ENCODE measurements at places on chromosomes 13 and 19.
A peak's percentile ranks its signal among the peaks of the same experiment; 100 is the strongest.

DNA sequence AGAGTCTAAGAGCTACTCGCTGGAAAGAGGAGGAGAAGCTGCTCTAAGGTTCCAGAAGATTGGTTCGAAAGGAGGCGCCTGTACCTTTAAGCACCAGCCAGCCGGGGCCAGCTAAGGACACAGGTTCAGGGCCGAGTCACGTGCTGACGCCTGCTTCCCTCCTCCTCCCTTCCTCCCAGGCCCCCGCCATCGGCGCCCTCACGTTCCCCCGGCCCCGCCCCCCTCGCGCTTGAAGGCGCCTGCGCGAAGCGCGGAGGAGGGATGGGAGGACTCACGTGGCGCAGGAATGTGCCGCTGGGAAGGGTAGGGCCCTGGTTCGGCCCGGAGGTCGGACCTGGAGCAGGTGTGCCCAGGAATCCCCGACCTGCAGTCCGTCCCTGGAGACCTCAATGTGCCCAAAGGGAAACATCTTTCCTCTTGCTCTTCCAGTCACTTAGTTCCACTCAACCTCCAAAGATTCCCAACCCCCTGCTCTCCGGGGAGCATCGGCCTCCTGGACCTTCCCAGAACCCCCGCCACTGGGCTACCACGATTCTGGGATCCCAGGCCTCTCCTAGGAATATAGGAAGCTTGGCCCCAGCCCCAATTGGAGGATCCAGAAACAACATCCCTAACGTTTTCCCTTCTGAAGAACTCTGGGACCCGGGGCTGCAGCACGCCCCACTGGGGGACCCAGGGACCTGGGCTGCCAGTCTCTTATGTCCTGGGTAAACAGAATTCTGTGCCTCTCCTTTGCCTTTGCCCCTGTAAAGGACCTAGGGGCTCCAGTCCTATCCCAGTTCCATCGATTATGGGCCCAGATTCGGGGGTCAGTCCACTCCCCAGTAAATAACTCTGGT, 2.5 kb downstream of the DBP start:
- DNase-seq: peak; percentile 92

- DNase-seq: no peak
Observed at GRCh38 chr19:6069268-6069791, 41.0 kb downstream of the RFX2 start.

DNA sequence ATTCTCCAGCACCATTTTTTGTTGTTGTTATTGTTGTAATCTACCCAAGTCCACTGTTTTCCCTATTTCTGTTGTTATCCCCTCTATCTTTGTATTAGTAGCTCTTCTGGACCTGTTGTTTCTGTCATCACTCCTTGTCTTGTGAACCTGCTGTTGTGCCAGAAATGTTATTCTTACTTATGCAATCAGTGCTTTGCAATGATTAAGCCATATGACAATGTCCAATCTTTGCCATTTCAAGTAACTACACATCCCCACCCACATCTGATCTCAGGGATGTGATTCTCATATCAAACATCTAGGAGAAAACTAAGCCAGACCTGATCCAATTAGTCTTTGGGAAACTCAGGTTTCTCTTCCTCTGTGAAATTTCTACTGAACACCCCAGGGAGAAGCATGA, 472.6 kb upstream of the KLHL1 start:
- no peak for DNase-seq

- no peak for DNase-seq
Observed at GRCh38 chr19:51632126-51632525, 1.9 kb upstream of the SIGLEC5 start.

DNA sequence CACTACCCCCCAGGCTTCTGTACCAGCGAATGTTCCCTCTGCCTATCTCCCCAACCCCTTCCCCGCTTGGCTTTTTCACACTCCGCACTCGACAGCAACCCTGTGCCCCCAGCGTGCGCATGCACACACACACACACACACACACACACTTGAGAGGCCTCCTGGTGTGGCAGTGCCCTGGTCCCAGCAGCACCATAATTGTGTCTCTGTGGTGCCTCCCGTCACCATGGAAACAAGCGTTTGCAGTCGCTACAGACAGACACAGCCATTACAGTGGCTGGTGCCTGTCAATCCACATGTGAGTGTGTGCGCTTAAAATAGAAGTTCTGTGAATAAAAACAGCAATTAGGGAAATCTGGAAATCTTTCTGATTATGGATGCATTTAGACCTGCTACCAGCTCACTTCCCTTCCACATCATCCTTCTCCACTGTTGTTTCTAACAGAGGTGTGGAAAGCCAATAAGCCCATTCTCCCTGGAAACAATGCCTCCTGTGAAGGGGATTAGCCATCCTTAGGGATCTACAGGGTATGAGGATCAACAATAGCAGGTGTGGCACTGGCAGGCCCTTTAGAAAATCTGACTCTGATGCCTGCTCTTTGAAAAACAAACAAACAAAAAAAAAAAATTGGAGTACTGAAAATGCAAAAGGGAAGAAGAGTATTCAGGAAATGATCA, 146.3 kb downstream of the DCLK1 start:
- DNase-seq: no peak

DNA sequence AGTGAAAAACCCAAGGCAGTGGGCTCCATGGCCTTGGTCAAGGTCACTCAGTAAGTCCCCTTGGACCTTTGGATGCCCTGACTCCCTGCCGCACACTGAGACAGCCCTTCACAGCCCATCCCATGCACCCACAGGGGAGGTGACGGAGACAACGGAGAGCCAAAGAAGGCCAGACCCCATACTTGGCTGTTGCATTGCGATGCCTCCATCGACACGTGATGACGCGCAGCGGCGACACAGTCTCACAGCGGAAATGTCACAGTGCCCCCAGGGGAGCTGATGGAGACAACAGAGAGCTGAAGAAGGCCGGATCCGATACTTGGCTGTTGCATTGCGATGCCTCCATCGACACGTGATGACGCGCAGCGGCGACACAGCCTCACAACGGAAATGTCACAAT, 282.4 kb downstream of the TEX29 start:
- DNase-seq: no peak

- no peak for DNase-seq
Observed at GRCh38 chr13:89490661-89491060, 1819.5 kb downstream of the SLITRK5 start.

DNA sequence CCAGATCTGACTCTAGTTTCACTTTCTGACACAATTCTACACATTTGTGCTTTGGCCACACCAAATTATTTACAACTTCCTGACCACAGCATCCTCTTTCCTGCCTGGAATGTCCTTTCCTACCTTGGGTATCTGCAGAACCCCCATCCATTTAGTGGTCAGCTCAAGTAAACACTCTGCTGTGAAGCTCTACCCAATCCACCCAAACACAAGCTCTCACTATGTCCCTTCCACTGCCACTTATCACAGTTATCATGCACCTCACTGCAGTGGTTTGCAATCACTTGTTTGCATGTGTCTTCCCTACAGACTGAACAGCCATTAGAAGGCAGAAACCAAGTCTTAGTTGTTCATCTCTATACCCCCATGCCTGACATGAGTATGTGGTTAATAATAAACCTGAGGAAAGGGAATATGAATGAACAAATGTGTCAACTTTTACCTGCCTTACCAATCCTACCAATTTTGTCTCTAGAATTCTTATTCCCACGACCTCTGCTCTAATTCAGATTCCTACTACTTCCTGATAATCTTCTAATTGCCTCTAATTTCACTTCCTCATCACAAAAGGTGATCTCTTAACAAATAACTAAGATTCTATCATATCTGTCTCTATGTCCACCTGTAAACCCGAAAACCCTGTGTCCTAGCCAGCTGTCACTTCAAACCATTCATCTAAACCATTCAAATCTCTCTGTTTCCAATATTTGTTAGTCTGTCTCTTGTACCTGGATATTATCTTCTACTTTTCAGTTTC, 25.1 kb downstream of the LNX2 start:
- DNase-seq: no peak

DNA sequence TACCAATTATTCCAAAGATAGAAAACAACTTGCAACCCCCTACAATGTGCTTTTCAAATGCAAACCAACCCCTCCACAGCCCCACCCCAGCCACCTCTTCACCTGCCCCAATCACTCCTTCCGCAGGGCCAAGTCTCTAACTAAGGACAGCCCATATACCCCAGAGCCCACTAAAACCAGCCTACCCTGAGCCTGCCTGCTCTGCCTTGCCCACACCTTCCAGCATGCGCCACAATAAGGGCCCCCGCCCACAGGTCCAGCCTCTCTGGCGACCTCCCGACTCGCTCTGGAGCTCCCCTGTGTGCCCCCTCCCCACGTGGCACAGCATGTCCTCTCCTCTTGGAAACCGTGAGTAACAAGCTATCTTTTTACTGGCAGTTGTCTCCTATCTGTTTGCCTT, 42.8 kb upstream of the MEDAG start:
- no peak for DNase-seq

- DNase-seq: no peak
Observed at GRCh38 chr19:6211632-6212402, 68.0 kb downstream of the MLLT1 start.

DNA sequence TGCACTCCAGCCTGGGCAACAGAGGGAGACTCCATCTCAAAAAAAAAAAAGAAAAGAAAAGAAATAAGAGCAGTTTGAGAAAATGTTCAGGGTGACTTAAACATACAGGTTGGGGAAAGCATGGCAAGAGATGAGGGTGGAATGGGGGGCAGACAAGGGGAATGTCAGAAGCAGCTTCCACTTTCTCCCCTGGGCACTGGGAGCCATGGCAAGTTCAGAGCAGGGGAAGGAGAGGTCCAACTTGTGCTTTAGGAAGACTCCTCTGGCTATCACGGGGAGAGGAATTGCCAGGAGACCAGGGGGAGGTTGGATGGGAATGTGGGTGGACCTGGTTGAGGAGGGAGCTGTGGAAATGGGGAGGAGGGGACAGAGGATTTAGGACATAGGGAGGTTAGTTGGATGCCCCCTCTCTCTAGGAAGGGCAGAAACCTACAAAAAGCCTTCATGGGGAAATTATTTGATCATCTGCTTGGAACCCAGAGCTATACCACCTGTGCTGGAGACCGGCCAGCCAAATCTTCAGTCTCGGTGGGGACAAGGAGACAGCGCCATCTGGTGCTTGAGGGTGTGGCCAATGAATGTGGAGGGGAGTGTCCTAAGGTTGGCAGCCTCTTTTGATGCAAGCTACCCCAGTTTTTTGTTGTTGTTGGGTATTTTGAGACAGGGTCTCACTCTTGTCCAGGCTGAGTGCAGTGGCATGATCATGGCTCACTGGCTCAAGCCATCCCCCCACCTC, 7.3 kb upstream of the STRN4 start:
- DNase-seq: peak; percentile 56

GRCh38 chr13:46345398-46345797, 41.7 kb downstream of the RUBCNL start:
- DNase-seq: no peak

DNA sequence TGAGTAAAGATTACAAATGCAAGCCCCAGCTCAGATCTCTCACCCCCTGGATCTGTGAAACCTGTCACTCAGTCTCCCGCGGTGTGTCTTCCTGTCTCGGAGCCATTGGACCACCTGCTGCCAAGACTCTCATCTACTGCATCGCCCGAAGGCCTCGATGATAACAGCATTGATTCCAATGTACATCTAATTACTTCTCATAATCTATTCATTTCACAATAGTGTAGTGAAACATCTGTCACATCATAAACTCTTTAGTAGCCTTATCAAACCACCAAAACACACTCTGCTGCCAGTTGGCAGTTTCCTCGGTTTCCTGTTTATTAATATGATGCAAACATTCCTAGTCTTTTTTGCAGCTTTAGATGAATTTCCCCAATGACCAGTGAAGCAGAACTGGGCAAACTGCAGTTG, 220.3 kb downstream of the POU4F1 start:
- no peak for DNase-seq

GRCh38 chr19:31960474-31960873, 384.9 kb upstream of the ZNF507 start:
- DNase-seq: no peak

DNA sequence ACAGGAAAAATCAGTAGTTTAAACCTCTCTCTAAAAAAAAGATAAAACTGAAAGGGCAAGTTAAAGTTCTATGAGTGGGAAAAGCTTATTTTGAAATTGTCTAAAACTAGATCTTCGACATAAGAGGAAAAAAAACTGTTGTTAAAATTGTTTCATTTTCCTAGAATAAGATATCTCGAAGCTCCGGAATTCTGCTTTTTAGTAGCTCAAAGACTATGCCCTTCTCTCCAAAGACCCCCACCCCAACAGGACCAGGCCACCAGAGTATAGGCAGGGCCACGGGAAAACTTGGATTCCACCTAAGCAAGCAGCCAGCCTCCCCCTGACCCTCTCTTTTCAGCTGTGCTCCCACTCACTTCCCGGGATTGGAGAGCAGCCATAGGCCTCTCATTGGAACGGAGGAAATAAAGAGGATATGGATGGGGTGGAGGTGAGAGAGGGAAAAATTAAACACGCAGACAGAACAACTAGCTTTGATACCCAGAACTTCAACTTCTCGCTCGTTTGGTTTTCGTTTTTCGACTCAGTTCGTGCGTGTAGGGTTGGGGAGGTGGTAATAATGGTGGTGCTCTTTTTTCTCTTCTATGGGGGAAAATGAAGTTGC, 3.0 kb downstream of the POU4F1 start:
- no peak for DNase-seq

DNA sequence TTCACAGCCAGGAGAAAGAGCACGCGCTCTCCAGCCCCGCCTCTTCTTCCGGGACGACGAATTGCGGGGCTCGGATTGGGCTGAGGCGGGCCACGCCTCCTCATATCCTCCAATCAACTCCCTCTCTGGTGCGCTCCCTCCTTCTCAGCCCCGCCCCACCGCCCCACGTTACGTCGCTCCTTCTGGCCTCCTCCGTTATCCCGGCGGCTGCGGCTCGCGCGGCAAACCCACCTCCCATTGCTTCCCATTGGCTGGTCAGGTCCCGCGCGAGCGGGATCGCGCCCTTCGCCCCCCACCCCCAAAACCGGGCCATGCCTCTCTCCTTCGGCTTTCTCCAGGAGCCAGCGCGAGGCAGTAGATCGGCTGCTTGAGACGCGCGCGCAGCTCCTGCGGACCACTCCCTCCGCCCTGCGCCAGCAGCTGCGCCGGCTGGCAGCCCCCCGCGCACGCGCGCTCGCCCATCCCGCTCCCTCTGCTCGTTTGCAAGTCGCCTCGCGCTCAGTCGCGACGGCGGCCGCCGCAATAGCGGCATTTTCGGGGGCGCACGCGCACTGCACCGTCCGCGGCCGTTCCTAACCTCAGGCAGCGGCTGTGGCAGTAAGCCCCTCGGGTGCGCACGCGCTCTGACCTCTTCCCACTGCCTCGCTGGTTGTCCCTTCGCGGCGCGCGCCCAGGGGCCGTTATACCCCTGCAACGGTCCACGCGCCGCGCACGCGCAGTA, 512 bp upstream of the ARHGAP35 start:
- peak; percentile 93 for DNase-seq

All from AG20443 (cell line).